CD8-positive, alpha-beta T cell (primary cell): ENCODE measurements at places on chromosomes 13 and 19.

- no peak for DNase-seq
Measured at GRCh38 chr19:40441719-40442253, 2.3 kb downstream of the SERTAD3 start.

- no peak for DNase-seq
Measured at GRCh38 chr19:43527860-43528622, 1.0 kb upstream of the ETHE1 start.

DNA sequence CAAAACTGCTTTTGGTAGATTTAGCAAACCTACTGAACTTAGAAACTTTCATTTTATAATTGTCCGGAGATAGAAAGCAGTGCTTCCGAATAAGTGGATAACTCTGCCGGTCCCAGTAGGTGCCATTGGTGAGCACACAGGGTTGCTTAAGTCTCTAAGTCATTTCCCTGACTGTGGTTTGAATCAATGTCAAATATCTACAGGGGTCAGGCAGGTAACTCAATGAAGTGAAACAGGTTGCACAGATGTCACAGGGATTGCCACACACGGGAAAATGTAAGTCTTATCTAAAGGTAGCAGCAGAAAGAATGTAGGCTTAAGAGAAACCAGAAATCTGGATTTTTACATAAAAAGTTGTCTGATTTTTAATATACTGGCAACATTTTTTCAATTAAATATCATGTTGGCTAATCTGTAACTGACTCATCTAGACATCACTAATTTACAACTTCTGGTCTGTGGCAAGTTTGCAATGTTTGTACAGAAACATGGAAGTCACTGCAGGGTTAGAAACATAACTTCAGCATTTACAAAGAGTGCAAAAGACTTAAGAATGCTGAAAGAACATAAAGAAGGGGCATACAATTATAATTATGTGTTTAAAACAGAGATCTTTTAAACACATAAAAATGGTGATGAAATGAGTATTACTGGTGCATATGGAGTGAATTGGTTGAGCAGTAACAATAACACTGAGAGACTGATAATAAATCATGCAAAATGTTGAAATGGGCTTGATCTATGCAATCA is 14.3 kb upstream of the LRRC63 start:
- no peak for DNase-seq

- DNase-seq, result no peak
Measured at GRCh38 chr19:38032151-38032550, 125.1 kb downstream of the SIPA1L3 start.

DNA sequence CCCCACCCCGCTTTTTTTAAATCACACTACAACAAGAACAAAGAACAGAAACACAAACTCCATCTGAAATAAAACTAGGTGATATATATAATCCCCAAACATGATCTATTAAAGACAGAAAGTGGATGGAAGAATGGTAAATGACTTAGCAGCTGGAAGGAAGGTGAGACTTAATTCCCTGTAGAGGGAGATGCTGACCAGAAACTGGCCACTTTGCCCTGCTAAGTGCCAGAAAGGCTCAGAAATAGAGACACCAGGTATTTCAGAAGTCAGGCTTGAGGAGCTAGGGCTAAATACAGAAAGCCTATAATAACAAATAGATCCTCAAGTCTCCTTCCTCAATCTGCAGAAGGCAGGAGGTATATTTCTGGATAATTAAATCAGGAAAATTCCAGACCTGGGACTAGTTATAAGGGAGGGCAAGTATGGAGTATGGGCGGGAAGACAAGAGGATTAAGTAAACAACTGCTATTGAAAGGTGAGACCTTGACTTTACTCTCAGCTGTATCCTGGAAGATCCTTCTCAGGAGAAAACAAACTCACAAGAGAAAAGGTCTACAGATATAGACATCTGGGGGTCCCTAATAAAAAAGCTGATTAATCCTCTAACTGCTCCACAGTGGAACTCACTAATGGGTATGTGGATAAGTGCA is 32.2 kb downstream of the MTRF1 start:
- no peak for DNase-seq

GRCh38 chr13:56510836-56511235 is 629.9 kb upstream of the PRR20A start:
- no peak for DNase-seq

- DNase-seq, result no peak
Measured at GRCh38 chr19:47587295-47587694, 14.3 kb upstream of the ZNF541 start.

DNA sequence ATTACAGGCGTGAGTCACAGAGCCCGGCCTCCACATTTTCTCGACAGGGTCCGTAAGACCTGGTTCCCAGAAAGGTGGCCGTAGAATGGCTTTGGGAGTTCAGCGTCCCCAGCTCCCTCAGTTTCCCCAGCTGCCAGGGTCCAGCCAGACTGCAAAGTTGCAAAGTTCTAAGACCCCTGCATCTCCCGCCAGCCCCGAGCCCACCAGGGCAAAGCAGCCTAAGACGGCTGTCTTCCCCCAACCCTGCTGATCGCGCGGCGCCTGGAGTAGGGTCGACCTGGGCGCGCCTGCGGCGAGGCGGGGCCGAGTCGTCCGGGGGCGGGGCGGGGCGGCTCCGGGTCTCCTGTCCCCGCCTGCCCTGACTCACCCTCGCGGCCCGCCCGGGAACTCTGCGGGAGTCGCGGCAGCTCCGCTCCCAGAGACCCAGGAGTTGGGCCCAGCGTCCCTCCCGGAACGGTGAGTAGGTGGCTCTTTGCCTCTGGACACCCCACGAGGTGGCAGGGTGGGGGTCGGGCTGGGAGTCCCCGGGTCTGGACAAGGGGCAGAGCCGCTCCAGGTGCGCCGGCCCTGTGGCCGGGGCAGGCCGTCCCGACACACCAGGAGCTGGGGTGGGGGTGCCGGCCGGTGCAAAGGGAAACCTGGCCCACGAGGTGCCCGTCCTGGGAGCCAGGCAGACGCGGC is at the start of gene LRRC8E:
Gene LRRC8E (plus strand): TSS at position 366 of the 681 bp plus-strand sequence. CDS start 7,094 bp downstream, outside the sequence.
- DNase-seq, result no peak

DNA sequence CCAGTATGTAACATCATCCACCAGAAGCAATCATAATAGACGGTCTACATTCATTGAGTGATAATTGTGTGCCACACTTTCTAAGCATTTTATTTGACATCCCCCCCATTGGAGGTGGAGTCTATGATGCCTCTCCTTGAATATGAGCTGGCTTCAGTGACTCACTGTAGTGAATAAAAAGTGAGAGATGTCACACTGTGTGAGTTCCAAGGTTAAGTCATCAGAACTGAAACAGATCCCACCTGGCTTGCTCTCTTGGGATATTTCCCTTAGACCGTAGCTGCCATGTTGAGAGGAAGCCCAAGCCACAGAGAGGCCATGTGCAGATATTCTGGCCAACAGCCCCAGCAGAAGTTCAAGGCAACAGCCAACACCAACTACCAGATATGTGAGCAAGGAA is 12.6 kb downstream of the RTBDN start:
- no peak for DNase-seq

DNA sequence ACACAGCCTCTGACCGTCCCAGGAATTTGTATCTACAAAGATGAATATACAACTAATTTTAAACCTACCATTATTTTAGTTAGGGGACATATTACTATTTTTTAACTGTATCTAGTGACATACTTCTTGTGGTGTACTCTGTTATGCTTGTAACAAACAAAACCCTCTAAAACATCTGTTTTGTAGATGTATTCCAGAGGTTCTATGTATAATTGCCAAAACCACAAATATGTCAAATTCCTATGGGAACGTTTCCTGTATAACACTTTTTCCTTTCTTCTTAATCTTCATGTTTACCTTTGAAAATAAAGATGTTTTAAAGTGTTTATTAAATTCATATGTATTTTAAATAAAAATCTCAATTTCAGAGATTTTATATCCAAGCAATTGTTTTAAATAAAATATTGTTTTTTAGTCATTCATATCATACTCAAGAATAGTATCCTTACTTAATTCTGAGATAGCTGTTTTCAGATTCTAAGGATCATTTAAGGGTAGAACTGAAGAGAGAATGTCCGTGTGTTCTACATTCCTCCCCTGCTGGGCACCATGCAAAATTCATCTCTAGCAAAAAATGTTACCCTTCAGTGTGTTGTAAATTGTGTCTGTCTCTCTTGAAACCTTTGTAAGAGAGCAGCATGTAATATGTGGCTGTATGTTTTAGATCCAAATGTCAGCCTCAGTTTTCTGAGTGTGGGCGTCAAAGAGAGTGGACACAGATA is 1327.7 kb downstream of the EFNB2 start:
- DNase-seq, result no peak

GRCh38 chr13:113545931-113546516 is 38.5 kb upstream of the TFDP1 start:
- DNase-seq, result no peak

DNA sequence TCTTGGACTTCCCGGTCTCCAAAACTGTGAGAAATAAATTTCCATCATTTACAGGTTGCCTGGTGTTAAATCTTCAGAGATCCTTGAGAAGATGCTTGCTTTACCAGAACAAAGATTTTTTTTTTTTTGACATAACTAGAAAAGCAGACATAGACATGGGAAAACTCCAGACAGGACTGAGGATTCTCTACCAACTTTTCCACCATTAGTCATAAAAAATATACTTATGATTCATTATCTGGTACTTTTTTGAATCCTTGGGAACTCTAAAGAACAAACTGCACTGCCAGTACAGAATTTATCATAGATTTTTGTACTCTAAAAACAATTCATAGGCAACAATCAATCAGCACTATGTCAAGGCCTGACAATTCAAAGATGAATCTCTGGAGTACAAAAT is 487.6 kb downstream of the EFNB2 start:
- DNase-seq, result no peak

- DNase-seq, result no peak
Measured at GRCh38 chr13:44040818-44041100, 161.1 kb downstream of the LACC1 start.

- no peak for DNase-seq
Measured at GRCh38 chr13:37212826-37213225, 107.4 kb upstream of the CSNK1A1L start.

DNA sequence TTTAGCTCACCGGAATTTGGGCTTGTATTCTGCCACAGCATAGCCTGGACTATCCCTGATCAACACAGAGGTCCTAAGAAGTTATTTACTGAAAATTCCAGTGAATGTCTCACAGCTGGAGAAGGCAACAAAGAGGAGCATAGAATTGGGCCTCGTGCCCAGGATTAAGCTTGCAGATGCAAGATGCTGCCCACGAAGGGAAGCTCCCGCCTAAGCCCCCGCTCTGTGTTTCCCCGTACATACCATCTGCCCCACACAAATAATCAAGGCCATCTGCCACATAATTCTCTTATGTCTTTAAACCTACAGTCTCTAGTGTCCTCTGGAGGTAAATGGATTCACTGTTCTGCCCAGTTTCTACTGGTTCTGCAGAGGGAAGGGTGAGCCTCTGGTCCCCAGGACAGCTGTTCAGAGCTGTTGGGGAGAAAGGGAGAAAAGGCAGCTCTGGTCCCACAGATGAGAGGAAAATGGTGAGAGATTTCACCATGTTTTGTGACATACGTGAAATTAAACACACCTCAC is 7.4 kb upstream of the TPP2 start:
- no peak for DNase-seq

DNA sequence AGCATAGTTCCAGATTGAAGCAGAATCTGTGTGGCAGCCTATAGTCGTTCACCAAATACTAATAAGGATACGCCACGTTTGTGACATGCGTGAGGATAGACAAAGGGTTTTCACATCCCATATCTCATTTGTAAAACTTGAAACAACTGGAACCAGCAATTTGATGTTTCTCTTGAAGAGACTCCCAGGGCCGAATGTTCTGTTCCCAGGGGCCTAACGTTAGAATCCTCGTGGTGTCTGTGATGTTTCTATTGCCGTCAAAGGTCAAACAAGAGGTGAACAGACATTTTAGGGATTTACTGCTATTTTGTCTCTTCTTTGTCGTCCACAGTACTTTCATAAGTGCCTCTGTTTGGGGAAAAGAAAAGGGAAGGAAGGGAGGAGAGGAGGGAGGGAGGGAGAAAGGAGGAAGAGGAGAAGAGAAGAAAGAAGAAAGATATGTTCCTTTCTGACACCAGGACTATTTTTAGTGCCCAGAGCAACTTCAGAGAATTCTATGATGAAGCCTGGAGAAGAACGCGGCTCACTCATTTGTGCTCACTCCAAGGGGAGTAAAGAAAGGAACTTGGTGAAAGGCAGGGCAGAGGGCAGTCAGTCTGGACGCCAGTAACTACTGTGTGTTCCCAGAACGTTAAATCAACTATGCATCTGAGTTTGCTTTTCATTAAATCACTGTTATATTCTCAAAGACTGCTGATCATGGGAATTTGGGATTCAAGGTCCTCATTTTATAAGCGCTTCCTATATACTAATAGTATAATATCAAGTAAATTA is 154.5 kb downstream of the DCT start:
- no peak for DNase-seq

GRCh38 chr13:112172641-112173251 is 105.8 kb downstream of the SOX1 start:
- no peak for DNase-seq

DNA sequence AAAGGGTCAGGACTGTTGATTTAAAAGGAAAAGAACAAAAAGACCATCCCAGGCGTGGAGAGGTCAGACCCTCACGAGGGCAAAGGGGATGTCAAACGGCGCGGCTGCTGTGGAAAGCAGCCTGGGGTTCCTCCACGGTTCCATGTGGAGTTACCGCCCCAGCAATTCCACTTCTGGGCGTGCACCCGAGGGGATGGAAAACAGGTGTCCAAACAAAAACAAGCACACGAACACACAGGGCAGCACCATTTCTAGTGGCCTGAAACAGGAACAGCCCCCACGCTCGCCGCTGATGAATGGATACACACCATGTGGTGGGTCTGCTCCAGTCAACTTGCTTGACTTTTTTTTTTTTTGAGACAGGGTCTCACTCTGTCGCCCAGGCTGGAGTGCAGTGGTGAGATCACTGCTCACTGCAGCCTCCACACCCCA is 11.2 kb downstream of the AP3D1 start:
- no peak for DNase-seq

GRCh38 chr13:43303033-43303729 is 279.8 kb downstream of the DNAJC15 start:
- DNase-seq, result no peak

DNA sequence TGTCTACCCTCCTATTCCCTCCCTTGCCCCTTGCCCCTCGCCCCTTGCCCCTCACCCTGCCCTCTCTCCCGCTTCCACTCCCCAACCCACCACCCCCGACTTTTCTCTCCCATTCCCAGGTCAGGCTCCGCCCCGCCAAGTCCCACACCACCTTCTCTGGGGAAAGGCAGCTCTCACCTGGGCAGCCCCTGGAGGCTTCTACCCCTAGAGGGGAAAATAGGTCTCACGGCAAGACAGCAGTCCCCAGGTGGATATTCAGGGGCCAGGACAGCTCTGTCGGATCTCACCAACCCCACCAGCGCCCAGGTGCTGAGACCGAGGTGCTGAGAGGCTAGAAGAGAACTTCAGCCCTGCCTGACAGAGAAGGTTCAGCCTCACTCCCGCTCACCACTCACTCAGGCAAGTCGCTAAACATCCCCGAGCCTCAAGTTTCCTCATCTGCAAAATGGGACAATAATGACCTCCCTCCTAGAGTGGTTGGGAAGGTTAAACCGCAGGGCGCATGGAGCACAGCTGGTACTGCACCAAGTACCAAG is 1.4 kb upstream of the ERFL start:
- no peak for DNase-seq

GRCh38 chr19:33132425-33132824 is 511 bp downstream of the WDR88 start:
- no peak for DNase-seq

GRCh38 chr19:12596485-12596884 is 14.1 kb downstream of the ZNF490 start:
- DNase-seq, result no peak

- no peak for DNase-seq
Measured at GRCh38 chr13:113653264-113654174, 4.5 kb downstream of the ATP4B start.

- DNase-seq, result no peak
Measured at GRCh38 chr13:100674572-100674871, at the start of gene TMTC4. Gene TMTC4 (minus strand): TSS chr13:100674795. CDS start chr13:100670362, 4,433 bp downstream.
